ENCODE measurements at places on chromosomes 4 and X.

GRCh38 chr4:112818594-112818965 is 181.6 kb downstream of the LARP7 start:
- no peak for DNase-seq

DNA sequence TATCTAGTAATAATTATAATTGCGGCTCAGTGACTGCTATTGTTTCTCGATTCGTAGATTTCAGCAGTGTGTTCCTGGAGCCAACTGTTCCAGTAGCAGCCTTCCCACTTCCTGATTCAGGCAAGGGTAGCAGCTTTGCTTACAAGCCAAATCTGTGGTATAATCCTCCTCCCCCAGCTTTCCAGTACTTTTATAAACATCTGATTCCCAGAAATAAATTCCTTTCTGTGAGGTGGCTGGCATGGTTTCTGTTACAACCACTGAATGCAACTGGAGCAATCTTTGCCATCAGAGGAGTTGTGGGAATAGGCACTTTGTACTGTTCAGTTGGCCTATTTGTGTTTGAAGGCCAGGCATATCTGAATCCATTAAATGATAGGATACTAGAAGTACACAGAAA is 80.0 kb downstream of the GLRA3 start:
- DNase-seq = no peak

GRCh38 chrX:154827194-154828015 is 7.1 kb downstream of the SMIM9 start:
- no peak for DNase-seq

DNA sequence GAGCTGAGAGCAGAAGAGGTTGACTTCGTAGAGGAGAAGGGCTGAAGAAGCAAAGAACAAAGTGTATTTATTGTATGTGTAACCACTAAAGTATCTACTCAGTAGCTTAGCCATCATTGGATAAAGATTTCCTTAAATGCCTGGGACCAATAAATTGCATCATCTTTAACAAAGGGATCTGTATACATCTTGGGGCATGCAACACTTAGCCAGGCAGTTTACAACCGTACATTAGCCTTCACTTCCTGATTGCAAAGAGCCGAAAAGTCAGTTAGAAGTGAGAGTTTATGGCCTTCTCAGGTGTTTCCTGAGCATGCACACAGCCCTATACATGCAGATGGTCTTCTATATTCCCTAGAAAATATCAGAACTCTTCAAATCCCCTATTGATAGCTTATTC is 68.0 kb upstream of the MAGED1 start:
- DNase-seq = no peak

- DNase-seq = no peak
Observed at GRCh38 chr4:98446499-98447375, 185.6 kb downstream of the RAP1GDS1 start.

- no peak for DNase-seq
Observed at GRCh38 chrX:703466-703865, 72.9 kb downstream of the SHOX start.

DNA sequence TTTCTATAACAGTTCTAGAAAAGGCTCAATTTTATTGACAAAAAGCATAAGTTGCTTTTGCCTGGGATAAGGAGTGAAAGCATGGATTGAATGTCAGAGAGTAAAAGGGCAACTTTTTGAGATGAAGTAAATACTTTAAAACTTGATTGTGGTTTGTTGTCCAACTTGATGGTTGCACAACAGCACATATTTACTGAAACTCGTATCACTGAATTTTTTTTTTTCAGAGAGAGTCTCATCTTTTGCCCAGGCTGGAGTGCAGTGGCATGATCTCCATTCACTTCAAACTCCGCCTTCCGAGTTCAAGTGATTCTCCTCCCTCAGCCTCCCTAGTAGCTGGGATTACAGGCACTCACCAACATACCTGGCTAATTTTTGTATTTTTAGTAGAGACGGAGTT is 856.8 kb downstream of the SH3BGRL start:
- DNase-seq = no peak
